ENCODE measurements at places on chromosomes 1 and 21.

- no peak for ATAC-seq
Measured at GRCh38 chr21:36547464-36547863, 67.5 kb upstream of the CLDN14 start.

DNA sequence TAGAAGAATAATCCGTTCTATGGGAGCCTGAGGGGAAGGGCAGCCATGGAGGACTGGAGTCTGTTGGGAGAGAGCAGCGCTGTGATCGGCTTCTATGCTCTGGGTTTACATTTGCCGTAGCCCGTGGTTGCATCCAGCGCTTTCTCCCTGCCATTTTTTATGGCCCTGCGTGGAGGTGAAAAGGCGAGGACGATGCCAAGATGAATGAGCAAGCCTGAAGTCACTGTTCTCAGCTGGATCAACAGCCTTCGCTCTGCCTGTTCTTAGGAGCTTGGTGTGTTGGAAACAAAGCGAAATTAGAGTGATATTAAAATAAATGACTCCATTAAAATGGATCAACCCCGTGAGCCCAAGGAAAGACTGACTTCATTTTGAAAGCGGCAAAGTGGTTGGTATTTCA is 120.2 kb downstream of the KCNJ6 start:
- ATAC-seq, result no peak

DNA sequence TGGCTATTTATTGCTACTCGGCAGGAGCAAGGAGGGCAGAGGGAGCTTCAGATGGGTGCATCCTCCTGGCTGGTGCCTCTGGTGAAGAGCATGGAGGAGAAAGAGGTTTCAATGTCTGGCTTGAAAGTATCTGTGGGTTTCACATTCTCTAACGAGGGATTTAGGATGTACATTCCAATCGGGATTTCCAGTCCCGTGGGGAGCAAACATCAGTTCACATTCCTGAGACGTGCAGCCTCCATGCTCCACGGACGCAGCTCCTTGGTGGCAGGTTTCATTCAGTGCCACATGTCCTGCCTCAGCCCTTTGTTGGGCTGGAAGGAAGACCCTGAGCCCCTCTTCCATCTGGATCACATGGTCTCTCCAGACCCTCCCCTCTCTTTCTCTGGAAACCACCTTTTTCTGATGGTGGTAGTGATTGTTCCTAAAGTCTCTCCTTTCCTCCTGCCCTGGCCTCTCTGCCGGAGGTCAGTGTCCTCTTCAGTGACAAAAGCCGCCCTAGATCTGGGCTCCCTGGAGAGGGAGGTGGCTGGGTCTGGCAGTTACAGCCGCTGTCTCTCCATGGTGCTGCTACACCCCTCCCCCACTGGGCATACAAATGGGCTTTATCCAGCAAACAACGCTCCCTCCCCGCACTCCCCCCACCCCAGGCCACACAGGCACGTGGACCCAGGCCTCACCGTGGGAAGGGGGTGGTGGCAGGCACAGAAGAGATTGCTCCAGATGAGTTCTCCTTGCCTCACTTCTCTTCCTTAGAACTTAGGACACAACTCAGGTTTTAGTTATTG is 826 bp upstream of the CA14 start:
- no peak for ATAC-seq

DNA sequence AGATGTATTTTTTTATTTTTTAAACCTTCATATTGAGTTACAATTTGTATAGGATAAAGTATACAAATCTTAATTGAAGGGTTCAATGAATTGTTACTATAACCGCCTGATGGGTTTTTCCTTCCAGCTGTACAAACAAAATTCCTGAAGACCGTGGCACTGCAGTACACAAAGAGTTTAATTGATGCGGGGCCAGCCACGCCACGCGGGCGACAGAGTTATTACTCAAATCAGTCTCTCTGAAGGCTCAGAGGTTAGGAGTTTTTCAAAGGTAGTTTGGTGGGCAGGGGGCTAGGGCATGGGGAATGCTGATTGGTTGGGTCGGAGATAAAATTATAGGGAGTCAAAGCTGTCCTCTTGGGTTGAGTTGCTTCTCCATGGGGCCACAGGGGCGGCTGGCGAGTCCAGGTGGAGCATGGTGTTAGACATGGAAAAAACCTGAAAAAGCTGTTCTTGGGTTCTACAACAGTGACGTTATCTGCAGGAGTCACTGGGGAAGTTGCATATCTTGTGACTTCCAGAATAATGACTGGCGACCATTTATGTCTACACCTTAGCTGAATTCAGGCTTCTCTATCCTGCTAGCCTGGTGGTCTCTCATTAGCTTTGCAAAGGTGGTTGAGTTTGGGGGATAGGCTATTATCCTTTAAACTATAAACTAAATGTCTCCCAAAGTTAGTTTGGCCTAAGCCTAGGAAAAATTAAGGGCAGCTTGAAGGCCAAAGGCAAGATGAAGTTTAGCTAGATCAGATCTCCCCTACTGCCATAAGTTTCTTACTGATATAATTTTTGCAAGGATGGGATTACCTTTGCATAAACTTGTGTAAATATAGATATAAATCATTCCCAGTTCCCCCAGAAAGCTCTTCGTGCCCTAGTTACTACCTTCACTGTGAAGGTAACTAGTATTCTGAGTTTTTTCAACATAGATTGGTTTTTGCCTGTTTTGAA is 13.0 kb upstream of the TMEM9 start:
- ATAC-seq, result no peak

DNA sequence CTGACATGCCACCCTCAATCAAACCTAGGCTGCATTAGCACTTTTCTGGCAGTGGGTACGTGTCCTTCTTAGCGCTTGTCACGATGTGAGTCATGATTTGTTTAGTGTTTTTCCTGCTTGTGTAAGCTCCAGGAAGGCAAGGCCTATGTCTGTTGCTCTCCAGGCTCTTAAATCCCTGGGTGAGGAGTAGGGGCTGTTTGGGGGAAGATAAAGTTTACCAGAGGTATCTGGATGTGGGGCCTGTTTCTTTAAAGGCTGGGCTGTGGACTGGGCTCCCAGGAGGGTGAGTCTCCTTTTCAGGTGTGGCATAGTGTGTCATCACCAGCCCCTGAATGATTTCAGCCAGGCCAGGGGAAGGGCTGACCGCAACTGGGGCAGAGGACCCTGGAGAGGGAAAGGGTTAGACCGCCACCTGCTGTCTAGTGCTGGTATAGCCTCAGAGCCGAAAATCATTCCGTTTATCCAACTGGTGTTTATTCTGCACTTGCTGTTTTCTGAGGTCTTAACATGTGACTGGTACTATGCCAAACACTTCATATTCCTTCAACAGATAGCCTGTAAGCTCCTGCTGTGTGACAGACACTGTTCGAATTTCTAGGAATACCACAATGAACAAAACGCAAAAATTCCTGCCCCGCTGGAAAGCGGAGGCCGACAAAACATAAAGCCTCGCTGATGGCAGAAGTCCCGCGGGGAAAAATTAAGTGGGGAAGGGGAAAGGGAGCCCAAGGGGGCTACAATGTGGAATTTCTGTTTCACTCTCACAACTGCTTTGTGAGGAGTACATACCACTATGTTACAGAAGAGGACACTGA is 9.7 kb downstream of the SERINC2 start:
- ATAC-seq, result peak; percentile 99

GRCh38 chr1:22143065-22144033 is at the start of gene WNT4:
TSS of gene WNT4 (minus strand) at chr1:22143097. CDS start at chr1:22142922, 175 bp downstream.
- ATAC-seq, result peak; percentile 62

DNA sequence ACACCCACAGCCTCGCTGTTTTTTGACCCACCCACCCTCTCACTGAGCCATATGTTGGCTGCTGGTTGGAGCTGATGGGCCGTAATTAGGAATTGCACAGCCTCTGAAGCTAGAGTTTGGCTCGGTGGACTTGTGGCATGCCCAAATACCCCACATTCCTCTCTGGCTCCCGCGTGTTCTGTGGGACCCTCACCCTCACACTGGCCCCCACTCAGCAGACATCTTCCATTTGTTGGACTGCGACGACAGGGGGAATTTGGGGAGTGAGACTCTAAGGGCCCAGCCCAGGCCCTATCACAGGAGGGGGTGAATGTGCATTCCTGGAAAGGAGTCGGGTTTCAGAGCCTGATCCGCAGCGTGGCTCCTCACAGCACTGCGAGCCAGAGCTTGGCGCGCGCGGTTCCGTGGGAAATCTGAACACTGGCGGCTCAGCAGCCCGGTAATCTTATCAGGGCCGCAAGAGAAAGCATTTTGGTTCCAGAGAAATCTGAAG is 5.2 kb downstream of the RCSD1 start:
- no peak for ATAC-seq

DNA sequence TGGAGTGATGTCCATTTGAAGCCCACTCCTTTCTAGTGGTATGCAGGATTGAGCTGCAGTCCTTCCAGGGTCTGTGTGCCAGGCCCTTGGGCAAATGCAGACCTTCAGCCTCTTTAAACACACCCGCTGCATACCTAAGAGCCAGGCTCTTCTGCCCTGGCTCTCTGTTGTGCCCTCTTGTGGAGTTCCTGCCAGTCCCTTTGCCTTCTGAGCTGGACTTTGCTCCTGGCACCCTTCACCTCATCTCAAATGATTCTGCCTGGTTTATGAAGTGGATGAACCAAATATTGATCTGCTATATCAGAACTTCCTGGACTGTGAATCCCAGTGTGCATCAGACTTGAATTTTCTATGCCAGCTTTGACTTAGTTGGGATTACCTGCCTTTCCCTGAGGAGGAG is 158.8 kb downstream of the URB2 start:
- no peak for ATAC-seq

DNA sequence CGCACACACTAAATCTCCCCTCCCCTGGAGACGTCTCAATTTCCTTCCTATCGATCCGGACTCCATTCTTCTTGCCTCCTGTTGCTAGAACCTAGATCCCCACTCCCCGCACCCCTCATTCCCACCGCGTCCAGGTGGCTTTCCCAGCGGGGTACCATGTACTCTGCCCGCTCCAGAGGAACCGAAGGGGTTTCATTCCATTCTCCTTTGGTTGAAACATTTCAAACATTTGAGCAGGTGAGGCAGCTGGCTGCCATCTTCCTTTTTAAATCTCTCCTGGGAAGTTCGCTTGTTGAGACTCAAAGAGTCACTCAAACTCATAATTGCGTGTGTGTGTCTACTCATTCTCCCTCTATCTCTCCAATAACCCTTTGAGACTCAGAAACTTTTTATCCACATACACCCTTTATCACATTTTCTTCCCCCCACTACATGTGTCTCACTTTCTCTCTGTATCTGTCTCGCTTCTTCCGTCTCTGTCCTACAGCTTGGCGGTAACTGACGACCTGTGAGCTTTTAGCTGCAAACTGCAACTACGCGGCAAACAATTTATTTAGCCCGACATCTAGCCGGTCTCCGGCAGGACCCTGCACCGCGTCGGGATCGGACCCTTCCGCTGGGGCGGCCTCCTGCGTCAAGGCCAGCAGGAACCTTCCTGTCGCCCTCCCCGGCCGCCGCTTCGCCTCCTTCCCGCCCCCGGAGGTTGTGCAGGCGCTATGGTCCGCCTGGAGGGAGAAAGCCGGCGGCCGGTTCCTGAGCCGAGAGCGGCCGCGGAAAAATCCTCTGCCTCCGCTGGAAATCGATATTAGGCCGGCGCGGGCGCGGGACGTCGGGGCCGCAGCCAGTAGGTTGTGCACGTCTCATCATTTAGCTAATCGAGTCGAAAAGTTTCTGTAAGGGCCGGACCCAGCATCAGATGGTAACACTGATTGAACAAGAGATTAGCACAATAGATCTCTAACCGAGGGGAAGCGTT is 3.0 kb upstream of the FOXD3 start:
- ATAC-seq, result no peak

GRCh38 chr1:40955266-40955665 is 24.2 kb upstream of the CTPS1 start:
- no peak for ATAC-seq

GRCh38 chr1:247528812-247529474 is 7.3 kb downstream of the OR2C3 start:
- peak; percentile 56 for ATAC-seq

DNA sequence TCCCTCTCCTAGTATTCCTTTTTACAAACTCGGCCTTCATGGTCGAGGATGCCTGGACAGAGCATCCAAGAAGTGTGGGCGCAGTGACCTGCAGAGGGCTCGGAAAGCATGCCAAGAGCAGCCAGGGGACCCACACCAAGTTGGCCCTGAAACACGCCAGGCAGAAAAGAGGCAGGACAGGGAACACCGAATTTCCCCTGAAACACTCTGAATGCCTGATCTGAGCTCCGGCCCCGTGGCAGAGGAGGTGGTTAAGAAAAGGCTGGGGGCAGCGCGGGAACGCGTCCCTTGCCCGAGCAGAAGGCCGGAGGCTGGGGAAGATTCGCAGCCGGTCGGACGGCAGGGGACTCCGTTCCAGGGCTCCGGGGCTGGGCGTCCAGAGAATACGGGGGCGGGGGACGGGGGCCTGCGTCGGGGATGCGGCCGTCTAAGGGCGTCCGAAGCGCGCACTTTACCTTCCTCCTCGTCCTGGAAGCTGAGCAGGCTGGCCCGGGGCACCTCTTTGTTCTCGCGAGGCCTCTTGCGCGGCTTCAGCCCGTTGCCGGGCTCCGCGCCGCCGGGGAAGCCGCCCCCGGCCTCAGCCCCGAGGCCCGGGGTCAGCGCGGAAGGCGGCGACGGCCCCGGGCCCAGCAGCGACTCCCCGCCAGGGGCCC is 558 bp downstream of the PAXBP1 start:
- peak; percentile 57 for ATAC-seq

DNA sequence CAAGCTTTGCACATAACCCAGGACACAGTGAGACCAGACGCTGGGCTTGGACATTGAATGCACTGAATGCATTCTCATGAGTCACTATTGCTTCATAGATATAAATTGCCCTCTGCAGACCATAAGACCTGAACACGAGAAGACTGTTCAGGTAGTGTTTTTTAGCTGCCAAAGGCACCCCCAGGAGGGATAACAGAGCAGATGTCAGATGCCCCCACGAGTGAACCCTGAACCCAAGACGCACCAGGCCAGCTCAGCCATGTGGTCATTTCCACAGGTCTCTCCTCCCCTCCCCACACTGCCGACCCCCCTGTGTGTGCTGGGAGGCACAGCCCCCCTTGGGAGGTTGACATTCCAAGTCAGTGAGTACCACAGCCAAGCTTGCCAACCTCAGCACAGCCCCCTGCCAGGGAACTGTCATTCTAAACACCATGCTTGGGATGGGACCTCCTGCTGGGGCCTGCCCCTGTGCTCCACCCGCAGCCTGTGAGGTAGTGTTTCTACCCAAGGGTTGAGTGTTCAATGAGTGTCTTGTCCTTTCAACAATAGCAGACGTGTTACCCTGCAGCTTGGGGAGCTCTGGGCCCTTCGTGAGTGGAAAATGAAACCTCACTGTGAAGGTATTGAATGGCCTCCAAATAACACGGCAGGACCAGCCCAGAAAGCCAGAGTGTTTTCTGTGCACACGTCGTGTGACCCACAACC is 68.2 kb downstream of the PSMG1 start:
- ATAC-seq, result no peak

All from activated T-helper 17 cell treated with anti-CD3 and anti-CD28 coated beads, Interleukin-2, amount 50 U/mL, for 72 hours (primary cell).